ENCODE measurements at places on chromosomes 5 and 9. TPM values are rescaled to one million over a fixed set of nuclear protein-coding genes. Genes with fewer than 3 reads are reported as not detected.
A peak's percentile ranks its signal among the peaks of the same experiment; 100 is the strongest.

GRCh38 chr5:117186751-117187150 is 612.1 kb upstream of the SEMA6A start:
- no peaks in the 10 kb centered on the region for H3K27me3 ChIP-seq
- no peaks in the 10 kb centered on the region for H3K36me3 ChIP-seq
- no peaks in the 10 kb centered on the region for H3K4me1 ChIP-seq
- no peak overlapping the region for H3K27ac ChIP-seq
- no peak for DNase-seq

DNA sequence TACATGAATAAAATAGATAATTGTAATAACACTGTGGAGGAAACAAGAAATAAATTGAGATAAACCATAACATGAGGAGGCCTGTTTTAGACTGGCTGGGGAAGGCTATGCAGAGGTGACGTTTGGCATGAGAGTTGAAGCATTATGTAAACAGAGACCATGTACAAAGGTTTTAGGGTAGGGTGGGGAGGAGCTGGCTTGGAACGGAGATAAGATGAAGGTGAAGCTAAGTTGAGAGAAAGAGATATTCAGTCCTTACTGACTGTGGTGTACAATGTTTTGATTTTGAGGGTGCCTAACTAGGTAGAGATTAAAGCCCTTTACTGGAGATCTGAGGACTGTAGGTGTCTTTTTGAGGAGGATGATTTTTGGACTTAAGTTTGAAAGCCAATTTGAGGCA is 17.8 kb downstream of the MAN2A1 start:
- peaks cover 53% of the 10 kb centered on the region for H3K4me1 ChIP-seq
- peak overlapping the region; percentile 67 for H3K27ac ChIP-seq
- peak; percentile 90 for DNase-seq
- no peaks in the 10 kb centered on the region for H3K36me3 ChIP-seq
- H3K27me3 ChIP-seq = no peaks in the 10 kb centered on the region
- no peak overlapping the region for H3K4me3 ChIP-seq

- H3K27ac ChIP-seq = peak overlapping the region; percentile 86
- H3K4me3 ChIP-seq = no peak overlapping the region
- peaks cover 11% of the 10 kb centered on the region for H3K4me1 ChIP-seq
- no peaks in the 10 kb centered on the region for H3K27me3 ChIP-seq
- peak; percentile 80 for DNase-seq
Measured at GRCh38 chr9:136527721-136528710, 17.8 kb downstream of the NOTCH1 start.

NR5A1 gene
- 0.27 TPM for polyA plus RNA-seq

DNA sequence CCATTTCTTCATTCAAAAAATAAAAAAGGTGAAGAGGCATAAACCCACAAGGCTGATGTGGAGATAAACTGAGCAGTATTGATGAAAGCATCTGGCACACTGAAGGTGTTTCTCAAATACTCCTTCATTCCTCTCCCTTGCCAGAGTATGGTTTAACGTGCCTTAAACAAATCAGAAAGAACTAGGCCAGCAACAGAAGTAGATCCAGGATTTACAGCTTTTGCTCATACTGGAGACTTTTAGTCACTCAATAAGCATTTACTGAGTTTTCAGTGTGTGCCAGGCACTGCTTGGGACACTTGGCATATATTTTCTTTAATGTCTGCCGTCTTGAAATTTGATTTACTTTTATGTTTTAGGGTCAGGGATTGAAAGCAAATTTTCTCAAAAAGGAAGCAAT is 53.0 kb downstream of the BNC2 start:
- no peak overlapping the region for H3K4me3 ChIP-seq
- H3K36me3 ChIP-seq = no peaks in the 10 kb centered on the region
- no peaks in the 10 kb centered on the region for H3K4me1 ChIP-seq
- no peak overlapping the region for H3K27ac ChIP-seq
- DNase-seq = no peak
- H3K27me3 ChIP-seq = no peaks in the 10 kb centered on the region

PAXX gene
- 33.7 TPM for polyA plus RNA-seq

PCDHB15 gene
- polyA plus RNA-seq = 1.7 TPM

- no peaks in the 10 kb centered on the region for H3K4me1 ChIP-seq
- H3K27ac ChIP-seq = no peak overlapping the region
- H3K4me3 ChIP-seq = no peak overlapping the region
Measured at GRCh38 chr5:82426464-82427154, 148.5 kb upstream of the RPS23 start.

SPATA31D4 gene
- not detected for polyA plus RNA-seq

TRIP13 gene
- 12.1 TPM for polyA plus RNA-seq

DNA sequence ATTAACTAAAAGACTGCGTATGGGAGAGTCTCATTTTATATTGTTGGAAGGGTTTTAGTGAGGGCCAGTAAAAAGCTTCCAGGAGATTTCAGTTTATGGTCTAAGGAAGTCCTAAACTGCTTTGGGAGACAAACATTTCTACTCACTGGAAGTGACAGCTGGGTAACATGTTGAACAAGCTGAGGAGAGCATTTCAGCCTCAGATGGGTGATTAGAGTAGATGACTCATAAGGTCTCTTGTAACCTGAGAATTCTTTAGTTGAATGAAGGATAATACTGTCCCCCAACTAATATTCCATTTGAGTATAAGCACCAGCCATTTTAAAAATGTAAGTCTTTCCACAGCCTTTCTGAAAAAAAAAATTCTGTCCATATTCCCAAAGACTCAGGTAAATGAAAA is 218.0 kb upstream of the C9orf72 start:
- H3K4me1 ChIP-seq = no peaks in the 10 kb centered on the region
- H3K36me3 ChIP-seq = no peaks in the 10 kb centered on the region
- no peaks in the 10 kb centered on the region for H3K27me3 ChIP-seq
- H3K4me3 ChIP-seq = no peak overlapping the region
- H3K27ac ChIP-seq = no peak overlapping the region
- no peak for DNase-seq

DNA sequence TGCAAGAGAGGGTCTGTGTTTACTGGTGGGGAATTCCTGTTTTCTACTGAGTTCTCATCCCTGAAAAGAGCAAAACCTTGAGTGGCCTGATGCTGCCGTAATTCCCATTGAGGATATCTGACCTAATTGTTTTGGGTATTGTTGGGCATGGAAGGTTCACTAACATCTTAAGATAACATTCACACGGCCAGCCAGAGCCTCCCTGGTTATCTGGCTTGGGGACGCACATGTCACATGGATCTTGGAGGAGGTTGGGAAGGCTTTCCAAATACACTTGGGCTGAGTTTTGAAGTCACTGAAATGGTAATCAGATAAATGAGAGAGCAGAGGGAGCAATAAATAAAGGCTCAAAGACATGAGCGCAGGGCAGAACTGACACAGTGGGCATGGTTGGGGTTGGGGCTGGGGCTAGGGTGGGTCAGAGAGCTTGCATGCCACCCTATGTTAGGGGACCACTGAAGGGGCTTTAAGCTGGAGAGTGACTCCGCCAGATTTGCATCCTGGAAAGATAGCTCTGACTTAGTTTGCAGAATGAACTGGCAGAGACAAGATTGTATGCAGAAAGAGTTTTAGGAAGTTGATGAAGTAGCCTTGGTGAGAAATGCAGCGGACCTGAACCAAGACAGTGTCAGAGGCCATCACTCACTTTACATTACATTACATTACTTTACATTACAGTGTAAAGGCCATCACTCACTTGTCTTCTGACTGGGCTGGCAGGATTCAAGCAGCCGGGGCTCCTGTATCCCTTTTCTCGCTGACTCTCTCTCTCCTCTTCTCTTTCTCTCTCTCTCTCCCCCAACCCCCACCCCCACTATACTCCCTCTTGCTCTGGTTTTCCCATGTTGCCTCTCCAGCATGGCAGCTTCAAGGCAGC is 24.2 kb downstream of the SLC1A1 start:
- H3K27me3 ChIP-seq = no peaks in the 10 kb centered on the region
- H3K36me3 ChIP-seq = no peaks in the 10 kb centered on the region
- no peak overlapping the region for H3K27ac ChIP-seq
- DNase-seq = no peak

ENC1 gene
- polyA plus RNA-seq = 6.8 TPM

PCDHB12 gene
- not detected for polyA plus RNA-seq

SCGB3A2 gene
- not detected for polyA plus RNA-seq

FOXD4L6 gene
- not detected for polyA plus RNA-seq

MYOT gene
- polyA plus RNA-seq = 2.1 TPM

GRCh38 chr5:68239487-68239886 is 23.9 kb downstream of the PIK3R1 start:
- no peak overlapping the region for H3K4me3 ChIP-seq
- H3K36me3 ChIP-seq = no peaks in the 10 kb centered on the region
- peaks cover 30% of the 10 kb centered on the region for H3K4me1 ChIP-seq
- H3K27ac ChIP-seq = peak overlapping the region; percentile 62
- DNase-seq = peak; percentile 90
- H3K27me3 ChIP-seq = no peaks in the 10 kb centered on the region

DNA sequence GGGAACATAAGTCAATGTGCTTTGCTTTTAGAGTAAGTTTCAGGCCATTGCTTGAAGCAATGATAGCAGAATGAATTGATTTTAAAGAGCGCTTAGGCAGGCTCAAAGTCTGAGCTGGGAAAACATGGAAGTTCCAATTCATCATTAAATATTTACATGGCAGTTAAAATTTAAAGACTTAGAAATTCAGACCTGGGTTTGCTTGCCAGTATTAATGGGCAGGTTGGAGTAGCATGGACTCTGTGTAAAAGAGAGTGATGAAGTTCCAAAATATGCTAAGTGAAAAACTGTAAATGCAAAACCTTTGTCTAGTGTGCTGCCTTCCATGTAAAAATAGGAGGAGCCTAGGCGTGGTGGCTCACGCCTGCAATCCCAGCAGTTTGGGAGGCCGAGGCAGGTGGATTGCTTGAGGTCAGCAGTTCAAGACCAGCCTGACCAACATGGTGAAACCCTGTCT is 48.3 kb upstream of the PIK3R1 start:
- H3K36me3 ChIP-seq = no peaks in the 10 kb centered on the region
- H3K27ac ChIP-seq = no peak overlapping the region
- no peaks in the 10 kb centered on the region for H3K4me1 ChIP-seq
- H3K27me3 ChIP-seq = no peaks in the 10 kb centered on the region
- H3K4me3 ChIP-seq = no peak overlapping the region

ARL14EPL gene
- not detected for polyA plus RNA-seq

DNA sequence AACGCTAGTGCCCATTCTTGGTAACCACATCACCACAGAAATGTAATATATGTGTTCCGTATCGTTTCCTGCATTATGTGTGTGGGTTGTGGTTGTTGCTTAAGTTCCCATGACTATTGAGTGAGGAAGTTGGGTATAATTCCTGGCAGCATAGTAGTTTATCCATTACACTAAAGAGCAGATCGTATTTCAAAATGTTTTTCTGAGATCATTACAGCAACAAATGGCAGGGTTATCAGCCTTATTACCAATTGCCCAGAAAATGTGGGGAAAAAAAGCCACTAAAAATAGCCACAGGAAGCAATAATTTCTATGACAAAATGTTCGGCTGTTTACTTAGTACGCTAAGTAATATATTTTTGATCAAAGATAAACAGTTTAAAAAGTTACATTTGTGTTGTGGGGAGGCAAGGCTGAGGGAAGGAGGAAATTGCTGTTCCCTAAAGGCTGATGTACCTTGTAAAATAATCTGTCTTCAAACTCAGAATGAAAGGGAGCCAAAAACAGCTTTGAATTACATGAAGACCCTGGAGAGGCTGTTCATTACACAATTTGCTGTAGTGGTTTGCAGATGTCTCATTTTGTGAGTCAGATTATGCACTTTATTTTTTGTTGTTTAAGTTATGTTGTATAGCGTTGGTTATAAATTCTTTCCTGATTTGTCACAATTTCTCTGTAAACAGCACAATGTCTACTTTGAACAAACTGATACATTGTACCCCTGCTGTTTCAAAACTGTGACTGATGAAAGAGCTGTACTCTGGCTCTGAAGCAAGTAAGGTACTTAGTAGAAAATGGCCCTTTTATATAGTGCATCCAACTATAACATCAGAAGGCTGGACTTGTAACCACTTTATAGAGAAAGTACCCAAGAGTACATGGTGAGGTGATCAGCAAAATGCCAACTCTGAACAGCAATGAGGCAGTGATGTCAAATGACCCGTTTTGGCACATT is 1028.5 kb downstream of the NR2F1-AS1 start:
- H3K27me3 ChIP-seq = no peaks in the 10 kb centered on the region
- H3K4me1 ChIP-seq = no peaks in the 10 kb centered on the region
- no peaks in the 10 kb centered on the region for H3K36me3 ChIP-seq
- no peak overlapping the region for H3K27ac ChIP-seq
- H3K4me3 ChIP-seq = no peak overlapping the region
- DNase-seq = no peak

GRCh38 chr9:5442400-5443011 is 4.8 kb upstream of the PLGRKT start:
- no peak overlapping the region for H3K27ac ChIP-seq
- H3K36me3 ChIP-seq = no peaks in the 10 kb centered on the region
- peak; percentile 66 for DNase-seq
- H3K4me1 ChIP-seq = peaks cover 3% of the 10 kb centered on the region
- H3K27me3 ChIP-seq = peaks cover 6% of the 10 kb centered on the region

CCNH gene
- 36.8 TPM for polyA plus RNA-seq

DNA sequence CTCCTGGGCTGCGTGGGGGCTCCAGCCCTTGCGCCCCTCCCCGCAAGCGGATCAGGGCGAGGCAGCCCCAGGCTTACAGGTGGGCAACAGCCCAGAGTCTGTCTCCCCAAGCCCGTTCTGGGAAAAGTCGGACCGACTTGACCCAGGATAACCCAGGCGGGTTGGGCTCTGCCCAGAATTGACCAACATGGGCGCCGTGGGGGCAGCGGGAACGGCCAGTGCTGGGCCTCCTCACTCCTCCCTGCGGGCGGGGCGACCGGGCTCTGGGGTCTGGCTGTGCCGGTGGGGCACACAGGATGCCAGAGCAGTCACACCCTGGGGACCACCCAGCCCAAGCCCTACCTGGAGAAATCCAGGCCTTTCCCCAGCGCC is 15.3 kb upstream of the SYNPO start:
- peak overlapping the region; percentile 91 for H3K27ac ChIP-seq
- no peaks in the 10 kb centered on the region for H3K36me3 ChIP-seq
- no peaks in the 10 kb centered on the region for H3K27me3 ChIP-seq

PPP2R2B gene
- polyA plus RNA-seq = 2.8 TPM

- H3K4me1 ChIP-seq = no peaks in the 10 kb centered on the region
- DNase-seq = peak; percentile 10
Measured at GRCh38 chr5:176994460-176995121, 12.0 kb downstream of the UIMC1 start.

GRCh38 chr9:95862343-95862742 is 13.1 kb upstream of the ERCC6L2 start:
- H3K36me3 ChIP-seq = no peaks in the 10 kb centered on the region
- no peak for DNase-seq

GRCh38 chr5:139872851-139873794 is 77.5 kb downstream of the PSD2 start:
- H3K4me1 ChIP-seq = peaks cover 2% of the 10 kb centered on the region
- no peak overlapping the region for H3K4me3 ChIP-seq
- H3K27ac ChIP-seq = no peak overlapping the region
- no peaks in the 10 kb centered on the region for H3K36me3 ChIP-seq
- no peaks in the 10 kb centered on the region for H3K27me3 ChIP-seq
- no peak for DNase-seq

GRCh38 chr5:96478983-96479382 is 45.9 kb upstream of the PCSK1 start:
- no peaks in the 10 kb centered on the region for H3K27me3 ChIP-seq
- no peaks in the 10 kb centered on the region for H3K4me1 ChIP-seq
- H3K4me3 ChIP-seq = no peak overlapping the region
- H3K36me3 ChIP-seq = no peaks in the 10 kb centered on the region
- no peak overlapping the region for H3K27ac ChIP-seq

- H3K27ac ChIP-seq = no peak overlapping the region
- no peak for DNase-seq
- no peak overlapping the region for H3K4me3 ChIP-seq
- H3K4me1 ChIP-seq = peaks cover 4% of the 10 kb centered on the region
- H3K36me3 ChIP-seq = no peaks in the 10 kb centered on the region
Measured at GRCh38 chr5:15365070-15365469, 134.9 kb upstream of the FBXL7 start.

SPINK4 gene
- polyA plus RNA-seq = 2,061 TPM

LHX2 gene
- 0.07 TPM for polyA plus RNA-seq
